Stomach (tissue), 19 donors: ENCODE measurements at places on chromosomes 1 and 21.

DNA sequence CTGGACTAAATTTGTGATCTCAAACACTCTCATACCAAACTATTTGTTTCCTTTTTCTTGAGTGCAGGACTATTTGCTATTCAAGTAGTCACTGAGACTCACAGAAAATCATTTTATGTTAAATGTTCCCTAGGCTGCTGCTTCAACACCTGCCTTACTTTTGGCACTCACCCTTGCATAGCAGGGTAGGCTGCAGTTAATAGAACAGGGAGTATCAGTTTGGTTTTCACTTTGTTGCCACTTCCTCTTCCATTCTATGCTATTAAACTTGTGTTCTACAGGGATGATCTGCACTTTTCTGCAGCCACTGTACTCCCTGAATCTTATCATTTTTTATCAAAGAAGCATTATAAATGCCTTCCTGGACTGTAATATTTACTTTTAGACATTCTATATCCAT lies 148.7 kb upstream of the PRMT6 start:
- no peak for DNase-seq
- no peaks in the 10 kb centered on the region for H3K4me1 ChIP-seq
- no peaks in the 10 kb centered on the region for H3K36me3 ChIP-seq
- H3K4me3 ChIP-seq, result no peak overlapping the region
- no peak overlapping the region for H3K27ac ChIP-seq

DNA sequence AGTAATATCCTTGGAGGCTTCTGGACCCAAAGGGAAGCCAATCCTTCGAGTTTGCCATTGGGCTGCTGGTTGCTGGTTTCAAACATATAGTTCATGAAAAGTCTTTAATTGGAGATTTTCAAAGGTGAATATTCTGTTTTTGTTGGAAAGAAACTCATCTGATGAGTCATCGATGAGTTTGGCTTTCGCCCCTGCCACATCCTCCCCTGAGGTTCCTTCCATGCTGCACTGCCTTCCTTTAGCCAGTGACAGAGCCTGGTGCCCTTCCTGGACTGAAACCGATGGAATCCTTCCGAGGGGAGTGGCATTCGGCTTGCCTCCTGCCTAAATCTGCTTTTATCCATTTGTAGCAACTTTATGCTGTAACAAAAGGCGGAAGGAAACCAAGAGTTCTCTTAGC lies 550.0 kb downstream of the KIF26B start:
- no peak overlapping the region for H3K27ac ChIP-seq
- no peaks in the 10 kb centered on the region for H3K27me3 ChIP-seq
- no peak for DNase-seq
- H3K36me3 ChIP-seq, result no peaks in the 10 kb centered on the region
- H3K4me1 ChIP-seq, result no peaks in the 10 kb centered on the region

GRCh38 chr1:26353210-26353859 lies 595 bp downstream of the CRYBG2 start:
- H3K36me3 ChIP-seq, result no peaks in the 10 kb centered on the region
- H3K27ac ChIP-seq, result no peak overlapping the region
- H3K4me3 ChIP-seq, result no peak overlapping the region
- no peak for DNase-seq
- peaks cover 11% of the 10 kb centered on the region for H3K4me1 ChIP-seq
- H3K27me3 ChIP-seq, result no peaks in the 10 kb centered on the region

- H3K4me1 ChIP-seq, result peaks cover 4% of the 10 kb centered on the region
- no peaks in the 10 kb centered on the region for H3K27me3 ChIP-seq
- no peaks in the 10 kb centered on the region for H3K36me3 ChIP-seq
- no peak overlapping the region for H3K4me3 ChIP-seq
- H3K27ac ChIP-seq, result no peak overlapping the region
These were observed 5.1 kb upstream of the RCAN1 start for GRCh38 chr21:34619841-34620665.

DNA sequence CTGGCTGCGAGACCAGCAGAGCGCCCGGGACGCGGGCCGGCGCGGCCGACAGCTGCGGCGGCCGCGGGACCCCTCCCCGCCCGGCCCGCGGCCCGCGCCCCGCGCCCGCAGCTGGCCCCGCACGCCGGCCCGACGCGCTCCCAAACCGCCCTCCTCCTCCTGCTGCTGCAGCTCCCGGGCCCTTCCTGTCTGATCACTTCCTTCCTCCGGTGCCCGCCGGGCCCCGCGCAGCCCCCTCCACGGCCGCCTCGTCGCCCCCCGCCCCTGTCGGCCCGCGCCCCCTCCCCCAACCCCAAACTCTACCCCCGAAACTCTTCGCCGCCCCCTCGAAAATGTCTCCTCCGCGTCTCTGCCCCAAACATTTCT lies 594 bp downstream of the LUZP1 start:
- H3K27me3 ChIP-seq, result no peaks in the 10 kb centered on the region
- no peaks in the 10 kb centered on the region for H3K36me3 ChIP-seq
- DNase-seq, result no peak
- peak overlapping the region; percentile 89 for H3K27ac ChIP-seq
- peak overlapping the region; percentile 74 for H3K4me3 ChIP-seq

- H3K4me1 ChIP-seq, result no peaks in the 10 kb centered on the region
- DNase-seq, result peak; percentile 26
- no peaks in the 10 kb centered on the region for H3K36me3 ChIP-seq
- H3K27me3 ChIP-seq, result no peaks in the 10 kb centered on the region
- no peak overlapping the region for H3K4me3 ChIP-seq
These were observed 105.4 kb downstream of the UBE2U start for GRCh38 chr1:64308866-64309265.
